ENCODE measurements at places on chromosomes 1 and 21. TPM values are rescaled to one million over a fixed set of nuclear protein-coding genes. Genes with fewer than 3 reads are reported as not detected.
A peak's percentile ranks its signal among the peaks of the same experiment; 100 is the strongest.

DNA sequence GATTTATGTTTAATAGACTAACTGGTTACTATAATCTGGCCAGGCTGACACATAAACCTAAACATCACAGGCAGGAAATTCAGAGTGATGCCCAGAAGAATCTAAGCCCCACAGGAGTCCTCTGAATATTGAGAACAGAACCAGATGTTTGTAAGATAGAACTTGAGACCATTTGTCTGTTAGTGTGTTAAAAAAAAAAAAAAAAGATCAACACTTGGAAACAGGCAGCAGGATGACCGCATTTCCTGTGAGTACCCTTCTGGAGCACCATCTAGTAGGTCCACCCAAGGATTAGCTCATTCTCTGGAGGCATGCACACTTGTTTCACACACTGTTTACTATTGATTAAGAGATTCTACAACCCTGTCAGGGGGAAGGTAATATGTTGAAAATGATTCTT is 111.4 kb upstream of the VANGL1 start:
- DNase-seq = peak; percentile 53

DNA sequence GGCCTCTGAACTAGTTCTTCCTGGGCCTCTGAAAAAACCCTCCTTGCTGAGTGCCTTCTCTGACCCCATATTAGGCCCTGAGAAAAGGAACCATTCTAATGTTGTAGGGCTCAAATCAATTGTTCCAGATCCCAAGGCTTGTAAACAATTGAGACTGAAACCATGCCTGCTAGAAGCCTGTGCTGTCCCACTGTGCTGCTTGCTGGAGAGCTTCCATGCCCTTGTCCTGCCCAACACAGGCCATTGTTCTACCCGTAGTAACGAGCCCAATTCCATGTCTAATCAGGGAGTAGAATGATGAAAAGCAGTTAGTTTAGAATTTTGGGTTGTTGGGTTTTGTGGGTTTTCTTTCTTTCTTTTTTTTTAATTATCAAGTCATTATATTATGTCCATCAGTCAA is 47.4 kb downstream of the ZNF281 start:
- DNase-seq = no peak

- no peak for DNase-seq
These were observed 117.9 kb upstream of the ESRRG start for GRCh38 chr1:216841165-216841564.

DNA sequence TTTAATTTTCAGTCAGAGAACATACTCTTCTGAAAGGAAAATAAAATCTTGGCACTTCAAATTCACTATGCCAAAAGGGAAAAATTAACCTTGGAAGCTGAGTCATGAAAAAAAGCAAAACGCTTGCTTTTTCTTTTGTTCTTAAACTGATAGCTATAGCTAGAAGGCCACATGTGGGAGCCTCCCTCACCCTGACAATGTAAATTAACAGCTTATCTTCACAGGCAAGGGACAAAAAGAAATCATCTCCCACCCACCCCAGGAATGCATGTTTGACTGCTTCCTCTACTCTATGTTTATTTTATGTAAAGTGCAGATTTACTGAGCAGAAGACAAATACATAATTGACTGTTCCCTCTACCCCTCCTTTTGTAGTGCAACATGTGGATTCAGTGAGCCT is 38.0 kb downstream of the EBNA1BP2 start:
- no peak for DNase-seq

Gene DNASE2B
- not detected for total RNA-seq

Gene MX1
- total RNA-seq = 12.6 TPM

Gene SETDB1
- total RNA-seq = 42.4 TPM
